Thoracic aorta (tissue), 2 donors: ENCODE measurements at places on chromosomes 4 and X. TPM values are rescaled to one million over a fixed set of nuclear protein-coding genes. Genes with fewer than 3 reads are reported as not detected.

The SMIM31 gene
- not detected for total RNA-seq

The PPP2R2C gene
- 0.41 TPM for total RNA-seq

The ITGB1BP2 gene
- 18.5 TPM for total RNA-seq

The LIAS gene
- 9.2 TPM for total RNA-seq
